Naive thymus-derived CD8-positive, alpha-beta T cell (primary cell): ENCODE measurements at places on chromosomes 3 and 15.

GRCh38 chr3:57778494-57778893 lies 22.4 kb downstream of the SLMAP start:
- DNase-seq, result no peak

DNA sequence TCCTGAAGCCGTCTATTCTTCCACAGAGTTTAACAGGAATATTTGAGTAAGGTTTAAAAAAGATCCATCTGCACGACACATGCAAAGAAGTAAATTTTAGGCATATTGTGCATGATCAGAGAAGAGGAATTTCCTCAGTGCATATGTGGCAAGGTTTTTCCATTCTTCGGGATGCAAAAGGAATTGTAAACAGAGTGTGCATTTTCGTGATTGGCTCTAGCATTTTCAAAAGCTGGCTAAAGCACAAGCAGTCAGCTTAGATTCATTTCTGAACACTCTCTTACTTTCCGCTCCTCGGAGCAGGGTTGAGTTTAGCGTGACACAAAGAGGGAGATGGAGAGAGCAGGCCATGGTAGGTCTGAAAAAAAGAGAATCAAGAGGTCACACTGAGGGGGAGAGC lies 128.2 kb downstream of the ADAMTS9 start:
- DNase-seq, result no peak

GRCh38 chr3:28877912-28878311 lies 403.0 kb upstream of the RBMS3 start:
- DNase-seq, result no peak

DNA sequence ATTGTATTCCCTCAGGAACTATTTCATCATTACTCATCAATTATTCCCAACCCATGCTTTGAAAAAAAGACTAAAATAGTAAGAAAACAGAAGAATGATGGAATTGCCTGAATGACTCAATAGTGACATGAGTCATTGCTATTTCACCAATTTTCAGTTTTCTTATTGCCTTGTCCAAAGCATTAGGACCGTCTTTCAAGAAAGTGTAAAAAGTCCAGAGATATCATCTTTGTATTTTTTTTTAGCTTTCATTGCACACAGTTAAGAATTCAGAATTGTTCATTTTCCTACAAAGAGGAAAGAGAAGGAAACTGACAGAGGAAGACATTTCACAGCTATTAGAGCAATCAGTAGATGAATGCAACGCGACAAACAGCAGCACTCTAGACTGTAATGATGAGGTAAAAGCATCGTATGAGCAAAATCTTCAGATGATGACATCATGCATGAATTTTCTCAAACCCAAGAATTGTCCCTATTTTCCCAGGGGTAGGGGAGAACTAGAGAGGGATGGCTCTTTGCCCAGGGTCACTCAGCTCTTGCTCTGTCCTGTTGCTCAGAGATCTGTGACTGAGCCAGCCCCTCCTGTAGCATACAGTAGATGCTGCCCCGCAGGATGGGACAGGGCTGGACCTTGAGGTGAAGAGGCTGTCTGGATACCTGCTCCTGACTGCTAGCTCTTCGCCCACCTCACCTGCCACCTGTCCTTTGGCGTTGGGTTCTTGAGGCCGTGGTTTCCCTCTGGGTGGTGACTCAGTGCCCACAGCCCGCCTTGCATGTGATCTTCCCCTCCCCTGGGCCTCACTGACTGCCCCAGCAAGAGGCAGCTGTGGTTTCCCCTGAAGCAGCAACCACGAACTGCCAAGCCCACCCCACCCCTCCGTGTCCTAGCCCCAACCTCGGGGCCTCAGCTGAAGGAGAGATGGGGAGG lies 84.8 kb downstream of the PPCDC start:
- no peak for DNase-seq

DNA sequence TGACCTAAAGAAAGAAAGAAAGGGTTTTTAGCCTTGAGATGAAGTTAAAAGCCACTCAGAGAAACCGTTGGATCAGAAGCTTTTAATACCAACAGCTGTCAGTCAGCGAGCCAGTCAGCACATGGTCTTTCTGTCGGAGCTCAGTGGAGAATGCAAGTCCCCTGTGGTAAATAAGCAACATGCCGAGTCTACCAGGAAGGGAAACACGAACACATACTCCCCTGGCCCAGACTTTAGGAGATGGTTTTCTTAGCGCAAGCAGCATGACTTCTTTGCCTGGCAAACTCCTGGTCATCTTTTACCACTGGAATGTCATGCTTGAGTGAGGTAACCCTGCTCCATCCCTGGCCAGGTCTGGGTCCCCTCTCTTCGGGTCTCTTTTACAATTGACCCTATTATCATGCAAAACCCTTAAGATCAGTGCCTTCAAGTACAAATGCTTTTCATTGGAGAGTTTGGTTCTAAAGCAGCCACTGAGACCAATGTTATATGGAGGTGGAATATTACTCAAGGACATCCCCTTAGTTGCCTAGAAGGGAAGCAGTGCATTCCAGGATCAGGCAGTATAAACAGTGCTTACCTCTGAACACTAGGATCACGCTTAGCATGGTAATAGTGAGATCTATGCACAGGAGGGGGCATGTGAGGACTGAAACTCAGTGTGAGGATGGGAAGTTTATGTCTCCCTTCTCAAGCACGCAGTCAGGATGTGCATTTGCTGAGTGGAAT lies 28.2 kb downstream of the SLCO3A1 start:
- DNase-seq, result no peak

GRCh38 chr3:25567388-25567787 lies 97.3 kb downstream of the TOP2B start:
- no peak for DNase-seq

- DNase-seq, result no peak
These were observed 89.3 kb upstream of the PLXNA1 start for GRCh38 chr3:126893651-126894050.

DNA sequence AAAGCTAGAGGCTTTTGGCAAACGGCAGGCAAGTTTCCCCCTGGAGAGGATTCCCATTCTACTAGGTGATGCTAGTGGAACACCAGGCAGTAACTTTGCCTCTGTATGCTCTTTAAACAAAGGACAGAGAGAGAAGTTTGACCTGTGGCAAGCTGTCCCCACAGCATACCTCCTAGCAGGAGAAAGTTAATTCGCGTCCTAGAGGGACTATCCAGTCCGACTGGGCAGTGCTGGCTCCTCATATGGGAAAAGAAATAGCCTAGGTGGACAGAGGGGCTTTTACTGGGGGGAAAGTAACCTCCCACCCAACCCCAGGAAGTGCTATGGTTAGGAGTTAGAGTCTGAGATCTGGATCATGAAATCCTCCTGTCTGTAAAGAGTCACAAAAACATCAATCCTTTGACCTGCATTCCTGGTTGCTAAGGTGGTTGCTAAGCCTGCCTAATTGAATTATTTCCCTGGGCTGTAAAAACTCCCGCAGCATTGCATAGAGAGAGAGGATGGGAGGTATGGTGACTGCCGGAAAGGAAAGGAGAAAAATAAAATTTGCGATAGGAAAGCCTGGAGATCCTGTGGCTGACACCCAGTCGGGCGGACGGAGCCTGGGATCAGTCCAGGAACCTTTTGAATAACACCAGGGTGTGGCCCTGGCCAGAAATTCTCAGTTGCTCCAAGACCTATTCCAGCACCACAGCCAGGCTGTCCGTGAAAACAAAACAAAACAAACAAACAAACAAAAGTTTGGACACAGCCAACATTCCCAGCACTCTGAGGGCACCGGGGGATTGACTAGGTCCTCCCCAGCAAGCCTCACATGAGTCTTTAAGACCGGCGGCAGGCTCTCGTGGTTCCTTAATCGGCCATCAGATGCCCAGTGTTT lies 67.7 kb upstream of the ATP11B start:
- no peak for DNase-seq

DNA sequence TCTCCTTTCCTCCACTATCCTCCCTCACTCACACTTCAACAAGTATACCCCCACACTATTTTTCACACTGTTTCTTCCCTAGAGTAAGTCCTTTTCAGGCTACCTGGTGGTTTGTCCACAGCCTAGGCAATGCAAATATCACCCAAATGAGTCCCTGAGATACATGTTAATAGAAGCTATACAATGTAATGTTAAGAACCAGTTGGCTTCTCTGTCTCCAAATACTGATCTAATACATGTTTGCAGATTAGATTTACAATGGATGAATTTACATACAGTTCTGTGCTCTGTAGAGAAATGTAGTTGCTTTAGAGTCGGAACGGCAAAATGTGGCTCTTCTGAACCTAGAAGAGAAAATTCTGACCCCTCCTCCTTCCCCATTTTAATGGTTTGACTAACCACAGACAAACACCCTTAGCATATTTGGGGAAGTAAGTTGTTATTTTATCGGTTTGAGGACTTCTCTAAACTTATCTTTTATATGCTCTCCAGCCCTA lies 63.6 kb upstream of the MBNL1 start:
- no peak for DNase-seq

DNA sequence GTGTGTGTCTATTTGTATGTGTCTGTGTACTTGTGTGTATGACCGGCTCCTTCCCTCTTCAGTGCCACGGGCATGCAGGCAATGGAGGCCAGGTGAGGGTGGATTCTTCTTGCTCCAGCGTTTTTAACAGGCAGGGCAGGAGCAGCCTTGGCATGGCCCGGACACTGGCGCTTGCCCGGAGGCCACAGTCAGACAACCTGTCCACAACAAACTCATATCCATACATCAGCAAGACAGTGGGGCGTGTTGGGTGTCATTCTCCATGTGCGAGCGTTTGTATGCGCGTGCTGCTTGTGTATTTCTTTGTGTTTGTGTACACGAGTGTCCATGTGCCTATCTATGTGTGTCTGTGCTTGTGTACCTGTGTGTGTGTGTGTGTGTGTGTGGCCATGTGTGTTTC lies 29.8 kb downstream of the PTH1R start:
- no peak for DNase-seq

DNA sequence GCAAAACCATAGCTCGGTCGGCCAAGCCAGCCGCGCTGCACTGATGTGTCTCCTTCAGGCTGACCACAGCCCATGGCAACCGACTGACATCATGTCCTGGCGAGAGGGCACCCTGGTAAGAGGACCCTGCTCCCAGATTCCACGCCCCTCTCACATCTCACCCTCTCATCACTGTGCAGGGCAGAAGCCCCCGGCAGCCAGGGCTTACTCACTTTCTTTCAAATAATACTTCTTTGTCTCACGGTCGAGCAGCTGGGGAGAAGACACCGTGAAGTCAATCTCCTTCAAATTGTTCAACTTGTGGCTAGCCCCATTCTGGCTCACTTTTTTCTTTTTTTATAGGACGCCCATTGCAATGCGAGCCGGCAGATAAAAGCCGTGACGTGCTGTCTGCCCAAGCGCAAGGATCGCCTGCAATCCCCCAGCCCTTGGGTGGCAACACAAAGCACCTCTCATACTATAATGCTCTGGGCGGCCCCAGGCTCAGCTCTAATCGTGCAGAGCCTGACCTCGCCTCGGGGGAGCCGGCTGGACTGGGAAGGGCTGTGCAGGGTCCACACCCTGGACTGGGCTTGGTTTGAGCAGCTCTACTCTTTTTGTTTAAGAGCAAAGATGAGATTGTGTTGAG lies 33.6 kb downstream of the VGLL4 start:
- DNase-seq, result no peak

DNA sequence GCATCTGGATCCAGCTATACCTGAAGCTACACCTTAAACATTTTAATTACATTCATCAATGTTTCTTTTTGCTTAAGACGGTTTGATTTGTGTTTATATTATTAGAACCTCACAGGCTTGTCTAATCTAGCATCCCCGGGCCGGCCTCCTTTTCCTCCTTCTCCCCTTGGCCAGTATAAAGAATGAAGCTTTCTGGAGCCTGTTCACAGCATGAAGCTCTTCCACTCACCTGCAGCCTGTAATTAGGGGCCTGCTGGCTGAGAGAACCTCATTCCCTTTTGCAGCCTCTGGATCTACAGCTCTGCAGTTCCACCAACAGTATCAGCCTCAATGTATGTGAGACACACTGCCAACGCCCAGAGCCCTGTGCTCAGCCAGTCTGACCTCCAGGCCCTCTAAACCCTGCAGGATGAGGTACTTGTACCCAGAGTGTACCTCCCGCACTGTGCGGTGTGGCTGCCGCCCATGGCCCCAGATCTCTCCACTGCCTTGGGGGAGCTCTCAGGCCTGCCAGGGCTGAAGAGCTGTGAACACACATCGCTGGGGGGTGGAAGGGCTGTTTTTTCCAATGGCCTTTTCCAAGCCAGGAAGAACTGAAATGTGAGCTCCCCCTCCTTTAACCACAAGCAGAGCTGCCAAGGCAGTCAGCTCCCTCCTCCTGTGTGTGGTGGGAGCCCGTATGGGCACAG lies 114.7 kb upstream of the ALDH1A3 start:
- DNase-seq, result no peak

DNA sequence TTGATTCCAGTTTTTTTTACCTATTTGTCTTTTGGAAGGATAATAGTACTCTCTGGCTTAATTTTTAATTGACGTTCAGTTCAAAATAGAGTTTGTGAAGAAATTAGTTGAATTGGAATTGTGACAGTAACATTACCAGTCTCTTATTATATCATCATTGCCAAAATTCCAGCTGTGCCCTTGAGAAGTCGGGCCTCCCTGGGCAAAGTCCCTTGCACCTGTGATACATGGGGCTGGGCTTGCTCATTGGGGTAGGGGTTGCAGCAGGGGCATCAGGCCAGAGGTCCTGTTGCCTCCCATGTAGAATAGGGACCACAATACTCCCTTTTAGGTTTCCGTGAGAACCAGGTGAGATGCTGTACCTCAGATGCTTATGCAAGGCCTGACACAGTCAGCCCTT lies 27.9 kb upstream of the APEH start:
- no peak for DNase-seq

- DNase-seq, result no peak
These were observed 81.1 kb downstream of the PDCD6IP start for GRCh38 chr3:33879540-33879939.

GRCh38 chr3:149765762-149766334 lies 13.6 kb upstream of the COMMD2 start:
- DNase-seq, result no peak

- no peak for DNase-seq
These were observed 19.1 kb upstream of the TPM1 start for GRCh38 chr15:63023351-63023945.

GRCh38 chr3:87272718-87273341 lies 3.6 kb downstream of the POU1F1 start:
- DNase-seq, result no peak

GRCh38 chr15:85542895-85543331 lies 162.5 kb downstream of the AKAP13 start:
- no peak for DNase-seq

DNA sequence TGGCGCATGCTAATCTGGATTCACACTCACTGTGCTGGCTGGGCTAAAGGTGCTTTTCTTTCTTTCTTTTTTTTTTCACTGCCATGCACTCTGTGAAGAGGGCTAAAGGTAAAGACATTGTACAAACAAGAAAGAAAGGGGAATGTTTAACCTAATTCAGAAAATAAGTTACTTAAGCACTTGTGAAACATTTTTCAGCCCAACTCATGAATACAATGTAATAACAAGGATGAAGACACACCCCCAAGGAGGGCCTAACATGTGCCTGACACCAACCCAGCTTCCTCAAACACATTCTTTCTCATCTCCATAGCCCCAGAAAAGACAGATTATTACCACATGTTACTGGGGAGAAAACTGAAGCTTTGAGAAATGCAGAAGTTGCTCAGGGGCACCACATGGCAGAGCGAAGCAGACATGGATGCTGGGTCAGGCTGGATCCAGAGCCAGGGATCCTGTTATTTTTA lies 5.7 kb downstream of the STIMATE start:
- DNase-seq, result no peak

- DNase-seq, result no peak
These were observed 24.1 kb downstream of the RHOA start for GRCh38 chr3:49387721-49388120.
